DMS79 treated with DMSO at 0.1 percent for 48 hours (cell line): ENCODE measurements at places on chromosomes 11 and 22.

DNA sequence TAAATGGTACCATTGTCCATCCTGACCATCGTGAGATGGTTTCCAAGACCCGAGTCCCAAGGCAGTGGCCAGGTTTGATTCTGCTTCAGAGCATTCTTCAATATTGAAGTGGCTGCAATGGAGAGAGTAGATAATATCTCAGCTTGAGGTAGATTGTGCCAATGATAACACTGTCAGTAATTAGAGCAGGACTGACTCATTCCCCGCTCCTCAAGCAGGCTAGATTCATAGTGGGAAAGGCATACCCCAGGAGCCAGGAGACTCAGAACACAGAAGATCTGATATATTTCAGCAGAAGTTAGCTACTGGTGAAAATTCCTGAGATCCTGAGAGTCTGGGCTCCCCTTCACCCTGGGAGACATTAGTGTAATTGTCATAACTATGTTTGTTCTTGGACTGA is 55.6 kb upstream of the LARGE1 start:
- DNase-seq, result no peak

- no peak for DNase-seq
Observed at GRCh38 chr11:83410605-83411565, 124.7 kb upstream of the CCDC90B start.

DNA sequence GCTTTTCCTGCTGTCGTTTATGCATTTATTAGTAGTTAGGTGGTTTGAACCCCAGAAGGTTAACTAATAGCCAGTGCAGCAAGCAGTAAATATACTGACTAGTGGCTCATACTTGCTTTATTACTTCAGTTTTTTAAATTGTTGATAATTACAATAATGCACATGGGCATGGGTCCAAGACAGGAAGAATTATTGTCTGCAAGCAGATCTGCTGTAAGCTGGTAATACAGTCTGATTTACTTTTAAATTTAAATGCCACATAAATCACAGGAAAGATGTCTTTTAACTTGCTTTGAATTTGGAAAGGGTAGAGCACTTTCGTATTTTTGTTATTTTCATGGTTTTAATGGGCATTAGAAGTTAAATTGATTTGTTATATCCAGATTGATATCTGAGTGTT is 27.1 kb downstream of the APLP2 start:
- no peak for DNase-seq

GRCh38 chr11:22666325-22666687 is at the start of gene GAS2:
TSS of gene GAS2 (plus strand) at chr11:22666611. CDS start at chr11:22674870, 8,259 bp downstream.
- peak; percentile 77 for DNase-seq

DNA sequence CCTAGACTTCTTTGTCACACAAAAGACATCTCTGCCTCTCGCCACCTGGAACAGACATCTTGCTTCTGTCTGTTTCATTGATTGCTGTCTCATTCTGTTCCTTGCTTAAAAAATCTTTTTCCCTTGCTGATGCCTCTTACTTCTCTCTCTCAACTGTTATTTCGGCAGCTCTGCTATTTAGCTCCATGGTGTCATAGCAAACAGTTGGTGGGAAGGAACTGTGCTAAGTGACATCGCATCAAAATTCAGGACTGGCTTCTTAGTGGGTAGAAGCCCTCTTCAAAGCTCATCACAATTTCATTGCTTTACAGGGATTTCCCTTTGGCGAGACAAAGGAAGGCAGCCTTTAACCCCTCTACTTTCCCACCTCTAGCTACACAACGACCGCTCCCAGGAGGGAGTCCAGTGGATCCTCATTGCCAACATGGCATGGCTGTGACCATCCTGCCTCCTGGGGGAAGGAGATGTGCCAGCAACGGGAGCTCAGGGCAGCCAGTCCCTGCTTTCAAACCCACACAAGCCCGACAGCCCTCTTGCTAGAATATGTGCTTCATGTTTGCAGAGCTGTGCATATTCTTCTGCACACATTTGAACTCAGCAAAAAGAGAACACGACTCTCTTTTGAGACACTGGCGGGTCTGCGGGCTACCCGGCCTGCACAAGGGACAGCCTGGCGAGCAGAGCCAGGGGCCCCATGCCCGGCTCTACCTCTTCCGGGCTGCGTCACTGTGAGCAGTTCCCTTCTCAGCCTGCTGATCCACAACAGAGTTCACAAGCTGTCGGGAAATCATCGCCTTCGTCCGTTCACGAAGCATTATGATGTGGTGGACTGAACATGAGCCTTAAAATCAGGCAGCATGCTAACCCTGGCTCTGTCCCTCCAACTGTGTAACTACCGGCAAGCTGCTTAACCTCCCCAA is 51.1 kb upstream of the JAM3 start:
- DNase-seq, result no peak

DNA sequence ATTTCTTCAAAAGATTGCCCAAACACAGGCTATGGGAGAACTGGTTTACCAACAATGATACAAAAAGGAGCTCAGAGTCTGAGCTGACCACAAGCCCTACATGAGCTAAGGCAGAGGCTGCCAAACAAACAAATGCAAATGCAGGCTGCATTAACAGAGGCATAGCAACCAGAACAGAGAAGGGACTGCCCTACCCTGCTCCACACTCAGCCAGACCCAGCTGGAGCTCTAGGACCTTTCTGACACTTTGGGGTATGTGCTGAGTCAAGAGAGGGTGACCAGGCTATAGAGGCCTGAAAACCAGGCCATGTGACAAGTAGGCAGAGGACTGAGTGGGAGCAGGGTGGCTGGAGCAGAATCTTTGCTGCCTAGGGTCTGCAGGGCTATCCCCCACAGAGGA is 17.8 kb upstream of the P2RY2 start:
- peak; percentile 35 for DNase-seq

DNA sequence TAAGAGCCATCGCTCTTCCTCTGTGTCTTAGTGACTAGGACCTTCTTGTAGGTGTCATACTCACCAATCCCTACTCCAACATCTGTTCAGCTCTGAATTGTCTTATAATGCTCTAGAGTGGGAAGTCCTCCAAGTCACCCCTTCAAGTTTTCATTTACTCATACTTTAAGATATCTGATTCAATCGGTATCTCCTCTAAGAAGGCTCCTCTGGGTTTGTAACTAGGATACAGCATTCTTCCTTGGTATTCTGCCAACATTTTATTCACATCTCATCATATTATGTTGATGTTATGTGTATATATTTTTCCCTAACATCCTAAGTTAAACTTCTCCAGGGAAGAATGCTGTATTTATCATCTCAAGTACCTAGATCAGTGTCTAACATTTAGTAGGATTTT is 662.1 kb downstream of the NTM start:
- no peak for DNase-seq

DNA sequence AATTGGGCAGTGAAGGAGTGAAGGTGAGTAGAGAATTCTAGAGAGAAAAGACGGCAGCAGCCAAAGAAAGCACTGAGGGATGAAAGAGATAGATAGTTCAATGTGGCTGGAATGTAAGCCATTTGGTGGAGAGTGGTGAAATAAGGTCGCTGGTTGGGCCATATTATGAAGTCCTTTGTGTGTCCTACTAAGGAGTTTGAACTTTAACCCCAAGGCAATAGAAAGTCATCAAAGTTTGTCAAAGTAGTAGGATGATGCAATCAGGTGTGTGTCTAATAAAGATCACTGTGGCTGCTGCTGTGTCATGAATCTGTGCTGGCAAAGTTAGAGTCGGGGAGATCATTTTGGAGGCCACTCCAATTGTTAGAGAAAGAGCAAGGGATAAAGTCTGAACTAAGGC is 18.7 kb downstream of the RNF121 start:
- no peak for DNase-seq

GRCh38 chr11:11230802-11231562 is 122.1 kb downstream of the CSNK2A3 start:
- no peak for DNase-seq

- peak; percentile 82 for DNase-seq
Observed at GRCh38 chr11:19432370-19433061, 191.8 kb upstream of the E2F8 start.

GRCh38 chr22:48228468-48228867 is 1466.0 kb downstream of the TBC1D22A start:
- DNase-seq, result no peak

- DNase-seq, result no peak
Observed at GRCh38 chr11:120744016-120744994, 232.8 kb downstream of the GRIK4 start.

GRCh38 chr11:9015677-9016076 is 11.9 kb upstream of the NRIP3 start:
- peak; percentile 65 for DNase-seq

- peak; percentile 68 for DNase-seq
Observed at GRCh38 chr11:123577081-123577598, 77.3 kb downstream of the SCN3B start.

GRCh38 chr22:46428602-46429324 is 93.2 kb downstream of the TRMU start:
- DNase-seq, result no peak

- peak; percentile 25 for DNase-seq
Observed at GRCh38 chr11:91795139-91795887, 429.3 kb upstream of the FAT3 start.

GRCh38 chr22:45084400-45084920 is 74.7 kb upstream of the PHF21B start:
- no peak for DNase-seq

DNA sequence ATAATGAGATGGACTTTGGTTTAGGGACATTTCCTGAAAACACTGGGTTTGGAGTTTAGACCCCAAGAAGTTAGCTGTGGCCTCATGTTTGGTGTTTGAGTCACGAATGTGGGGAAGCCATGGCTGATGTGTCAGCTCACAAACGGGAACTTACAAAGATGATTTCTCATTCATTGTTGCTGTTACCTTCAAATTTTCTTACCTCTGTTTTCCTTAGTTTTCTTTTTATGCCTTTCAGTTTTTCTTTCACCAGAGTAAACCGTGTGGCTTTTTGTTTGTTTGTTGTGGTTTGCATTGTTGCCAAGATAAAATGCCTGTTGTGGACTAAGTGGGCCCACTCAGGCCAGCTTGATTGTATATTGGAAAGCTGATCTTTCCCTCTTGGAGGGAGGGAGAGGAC is 89.1 kb downstream of the SWAP70 start:
- DNase-seq, result no peak

- no peak for DNase-seq
Observed at GRCh38 chr11:114348200-114349191, 51.8 kb downstream of the C11orf71 start.

DNA sequence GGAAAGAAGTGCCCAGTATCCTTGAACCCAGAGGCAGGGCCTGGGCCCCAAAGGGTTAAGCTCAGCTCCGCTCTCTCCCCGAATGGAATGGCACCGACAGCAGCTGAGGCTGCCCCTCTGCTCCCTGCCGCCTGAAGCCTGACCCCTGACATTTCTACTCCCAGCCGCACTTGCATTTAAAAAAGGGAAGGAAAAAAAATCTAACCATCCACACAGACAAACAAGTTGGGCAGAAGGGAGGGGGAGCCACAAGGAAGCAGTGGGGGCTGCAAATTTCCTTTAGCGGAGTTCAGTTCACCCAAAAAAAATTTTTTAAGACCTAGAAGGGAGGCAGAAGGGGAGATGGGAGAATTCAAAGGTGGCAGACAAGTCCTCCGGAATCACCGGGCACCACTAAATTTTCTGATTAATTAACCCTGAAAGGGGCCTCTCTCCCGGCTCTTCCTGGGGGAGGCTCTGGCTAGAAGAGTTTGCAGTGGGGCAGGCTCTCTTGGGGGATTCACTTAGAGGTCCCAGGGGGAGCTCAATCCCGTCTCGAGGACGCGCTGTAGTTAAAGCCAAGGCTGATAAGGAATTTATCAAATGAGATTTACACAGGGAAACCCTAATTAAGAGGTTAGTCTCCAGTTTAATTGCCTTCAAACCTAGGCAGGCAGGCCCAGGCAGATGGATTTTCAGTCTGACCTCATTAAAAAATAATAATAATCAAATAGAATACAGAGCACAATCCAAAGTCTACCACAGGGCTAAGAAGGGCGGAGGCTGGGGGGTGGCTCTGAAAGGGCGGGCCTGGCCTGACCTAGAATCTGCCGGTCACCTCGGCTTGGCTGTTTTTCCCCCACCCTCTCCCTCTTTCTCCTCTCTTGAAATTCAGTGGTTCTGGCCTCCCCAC is 25.6 kb downstream of the MN1 start:
- no peak for DNase-seq

- DNase-seq, result no peak
Observed at GRCh38 chr11:36228689-36229088, 60.5 kb downstream of the COMMD9 start.

GRCh38 chr11:12118949-12119348 is 8.6 kb downstream of the MICAL2 start:
- DNase-seq, result peak; percentile 66

- DNase-seq, result no peak
Observed at GRCh38 chr11:6360183-6360582, 30.1 kb upstream of the SMPD1 start.

GRCh38 chr11:43790444-43790794 is 90.2 kb upstream of the ALKBH3 start:
- DNase-seq, result no peak

DNA sequence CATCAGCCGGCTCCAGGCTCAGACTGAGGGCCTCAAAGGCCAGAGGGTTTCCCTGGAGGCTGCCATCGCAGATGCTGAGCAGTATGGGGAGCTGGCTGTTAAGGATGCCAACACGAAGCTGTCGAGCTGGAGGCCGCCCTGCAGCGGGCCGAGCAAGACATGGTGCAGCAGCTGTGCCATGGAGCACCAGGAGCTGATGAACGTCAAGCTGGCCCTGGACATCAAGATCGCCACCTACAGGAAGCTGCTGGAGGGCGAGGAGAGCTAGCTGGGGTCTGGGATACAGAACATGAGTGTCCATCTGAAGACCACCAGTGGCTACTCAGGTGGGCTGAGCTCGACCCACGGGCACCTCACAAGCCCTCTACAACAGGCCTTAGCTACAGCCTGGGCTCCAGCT is 4.0 kb upstream of the SCUBE2 start:
- DNase-seq, result no peak

DNA sequence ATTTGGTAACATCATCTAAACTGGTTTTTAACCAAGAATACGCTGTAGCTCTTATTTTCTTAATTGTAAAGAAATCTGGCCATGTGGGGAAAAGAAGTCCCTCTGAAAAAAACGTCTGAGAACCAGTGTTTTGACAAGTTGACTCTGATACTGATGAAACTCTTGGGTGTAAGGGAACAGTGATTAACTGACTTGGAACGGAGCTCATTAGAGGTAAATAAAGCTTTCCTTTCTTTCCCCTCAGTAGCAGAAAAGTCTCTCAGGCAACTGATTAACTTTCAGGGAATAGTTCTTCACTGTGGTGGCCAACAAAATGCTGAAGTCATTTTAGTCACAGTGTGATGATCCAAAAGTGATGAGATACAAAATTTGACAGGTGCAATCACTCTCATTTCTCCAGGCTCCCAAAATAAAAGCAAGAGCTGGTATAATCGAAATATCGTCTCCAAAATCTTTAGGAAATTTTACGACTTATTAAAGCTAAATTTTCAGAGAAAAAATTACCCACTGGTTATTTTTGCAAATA is 52.3 kb downstream of the SLC36A4 start:
- DNase-seq, result no peak
